ENCODE measurements at places on chromosomes 7 and 10. TPM values are rescaled to one million over a fixed set of nuclear protein-coding genes. Genes with fewer than 3 reads are reported as not detected.

GRCh38 chr10:127990846-127991542, 84.1 kb downstream of the PTPRE start:
- no peak overlapping the region for H3K4me3 ChIP-seq
- H3K36me3 ChIP-seq, result no peaks in the 10 kb centered on the region
- H3K27me3 ChIP-seq, result no peaks in the 10 kb centered on the region
- no peak overlapping the region for H3K27ac ChIP-seq
- no peak for DNase-seq
- H3K4me1 ChIP-seq, result no peaks in the 10 kb centered on the region

DNA sequence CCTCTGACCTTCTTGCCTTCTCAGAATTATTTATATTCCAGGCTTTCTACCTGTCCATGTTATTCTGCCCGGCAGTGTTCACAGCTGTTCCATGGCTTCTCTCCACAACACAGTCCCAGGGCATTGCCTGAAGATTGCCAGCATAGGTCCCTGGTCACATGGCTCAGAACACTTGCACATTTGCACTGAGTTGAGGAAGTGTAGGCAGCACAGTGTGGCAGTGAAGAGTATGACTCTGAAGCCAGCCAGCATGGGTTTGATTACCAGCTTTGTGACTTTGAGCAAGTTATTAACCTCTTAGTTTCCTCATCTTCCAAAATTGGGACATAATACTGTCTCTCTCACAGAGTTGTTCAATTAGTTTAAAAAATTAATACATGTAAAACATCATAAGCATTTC, 73.2 kb upstream of the NEUROD6 start:
- no peak overlapping the region for H3K4me3 ChIP-seq
- no peak overlapping the region for H3K27ac ChIP-seq
- no peak for DNase-seq
- no peaks in the 10 kb centered on the region for H3K36me3 ChIP-seq

The LRMDA gene
- total RNA-seq, result 2.1 TPM

The SLC39A12 gene
- total RNA-seq, result not detected

GRCh38 chr10:86795353-86795752, 38.9 kb downstream of the BMPR1A start:
- H3K4me1 ChIP-seq, result peaks cover 9% of the 10 kb centered on the region
- DNase-seq, result no peak
- H3K4me3 ChIP-seq, result no peak overlapping the region
- no peaks in the 10 kb centered on the region for H3K27me3 ChIP-seq
- no peaks in the 10 kb centered on the region for H3K36me3 ChIP-seq

GRCh38 chr7:157650131-157650631, 313.4 kb downstream of the DNAJB6 start:
- H3K4me3 ChIP-seq, result no peak overlapping the region
- DNase-seq, result no peak
- H3K27ac ChIP-seq, result no peak overlapping the region
- no peaks in the 10 kb centered on the region for H3K4me1 ChIP-seq
- peaks cover 4% of the 10 kb centered on the region for H3K27me3 ChIP-seq

- H3K27ac ChIP-seq, result peak overlapping the region; percentile 60
- H3K4me3 ChIP-seq, result peak overlapping the region; percentile 25
- H3K4me1 ChIP-seq, result peaks cover 37% of the 10 kb centered on the region
- no peaks in the 10 kb centered on the region for H3K36me3 ChIP-seq
- H3K27me3 ChIP-seq, result peaks cover 8% of the 10 kb centered on the region
Measured at GRCh38 chr10:49299816-49300139, 808 bp downstream of the C10orf71 start.

The CUX1 gene
- total RNA-seq, result 56.5 TPM
